ENCODE measurements at places on chromosomes 3 and 15.

DNA sequence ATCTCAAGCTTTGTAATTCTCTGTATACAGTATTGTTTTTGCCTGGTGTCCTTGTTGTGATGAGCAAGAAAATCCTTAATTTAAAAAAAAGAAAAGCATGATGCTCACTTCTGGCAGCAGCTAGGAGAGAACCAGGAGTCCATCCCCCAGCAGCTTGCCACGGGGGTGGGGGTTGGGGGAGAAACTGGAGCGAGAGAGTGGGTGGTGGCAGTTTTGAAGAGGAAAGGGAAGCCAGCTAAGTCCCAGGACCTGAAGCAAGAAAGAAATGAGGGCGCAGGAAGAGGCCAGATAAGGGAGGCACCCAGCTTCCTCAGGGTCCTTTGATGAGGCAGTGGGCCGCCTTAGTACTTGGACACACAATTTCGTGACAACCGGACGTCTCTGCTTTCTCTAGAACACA lies 23.5 kb downstream of the CHAC1 start:
- no peak for DNase-seq

- DNase-seq = no peak
Observed at GRCh38 chr3:105958237-105959000, 89.6 kb upstream of the CBLB start.

DNA sequence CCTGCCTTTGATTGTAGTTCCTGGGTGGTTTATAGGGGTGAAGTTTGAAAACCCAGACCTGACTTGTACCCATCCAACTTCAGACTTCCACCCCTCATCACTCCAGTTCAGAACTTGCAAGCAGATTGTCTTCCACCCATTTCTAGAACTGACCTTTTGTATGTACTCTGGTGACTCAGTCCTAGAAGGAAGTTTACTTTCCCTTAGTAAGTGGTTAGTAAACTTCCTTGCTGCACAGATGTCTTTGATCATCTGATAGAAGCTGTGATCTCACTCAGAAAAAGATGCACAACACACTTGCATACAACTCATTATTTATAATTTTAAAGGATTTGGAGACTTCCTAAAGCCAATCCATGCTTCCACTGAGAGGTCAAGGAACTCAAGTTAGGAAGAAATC lies 368.0 kb downstream of the MFSD1 start:
- DNase-seq = no peak

DNA sequence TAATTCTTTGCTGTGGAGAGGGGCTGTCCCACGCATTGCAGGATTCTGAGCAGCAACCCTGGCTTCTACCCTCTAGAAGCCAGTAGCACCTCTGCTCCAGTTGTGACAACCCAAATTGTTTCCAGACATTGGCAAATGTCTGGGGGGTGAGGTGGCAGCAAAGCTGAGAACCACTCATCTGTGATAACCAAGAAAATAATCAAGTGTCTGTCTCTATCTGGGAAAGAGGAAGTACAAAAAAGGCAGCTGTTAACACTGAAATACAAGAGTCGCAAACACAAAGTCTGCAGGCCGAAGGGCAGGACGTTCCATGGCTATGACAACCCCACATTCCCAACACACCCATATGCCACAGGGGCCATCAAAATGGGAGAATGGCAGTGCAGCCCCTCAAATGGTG lies 42.2 kb upstream of the GNB5 start:
- no peak for DNase-seq

- DNase-seq = no peak
Observed at GRCh38 chr3:112464264-112464663, 35.0 kb downstream of the BTLA start.

GRCh38 chr3:193943851-193944517 lies 192.0 kb upstream of the HES1 start:
- DNase-seq = no peak

DNA sequence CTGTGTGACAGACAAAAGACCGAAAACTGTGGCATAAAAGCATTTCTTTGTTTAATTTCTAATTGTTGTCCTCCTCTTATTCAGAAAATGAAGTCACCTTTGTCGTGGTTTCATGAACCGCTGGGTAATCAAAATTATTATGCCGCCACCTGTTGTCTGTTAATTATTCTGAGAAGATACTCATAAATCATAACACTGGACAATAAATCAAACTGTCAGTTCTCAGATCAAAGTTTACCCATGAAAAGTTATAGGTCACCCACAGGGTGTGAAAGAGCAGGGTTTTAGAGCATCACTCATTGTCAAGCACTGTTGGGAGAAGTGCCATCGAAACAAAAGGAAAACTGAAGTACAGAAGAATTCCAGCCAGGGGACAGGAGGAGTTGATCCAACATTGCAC lies 474.3 kb downstream of the NR2F2 start:
- no peak for DNase-seq

DNA sequence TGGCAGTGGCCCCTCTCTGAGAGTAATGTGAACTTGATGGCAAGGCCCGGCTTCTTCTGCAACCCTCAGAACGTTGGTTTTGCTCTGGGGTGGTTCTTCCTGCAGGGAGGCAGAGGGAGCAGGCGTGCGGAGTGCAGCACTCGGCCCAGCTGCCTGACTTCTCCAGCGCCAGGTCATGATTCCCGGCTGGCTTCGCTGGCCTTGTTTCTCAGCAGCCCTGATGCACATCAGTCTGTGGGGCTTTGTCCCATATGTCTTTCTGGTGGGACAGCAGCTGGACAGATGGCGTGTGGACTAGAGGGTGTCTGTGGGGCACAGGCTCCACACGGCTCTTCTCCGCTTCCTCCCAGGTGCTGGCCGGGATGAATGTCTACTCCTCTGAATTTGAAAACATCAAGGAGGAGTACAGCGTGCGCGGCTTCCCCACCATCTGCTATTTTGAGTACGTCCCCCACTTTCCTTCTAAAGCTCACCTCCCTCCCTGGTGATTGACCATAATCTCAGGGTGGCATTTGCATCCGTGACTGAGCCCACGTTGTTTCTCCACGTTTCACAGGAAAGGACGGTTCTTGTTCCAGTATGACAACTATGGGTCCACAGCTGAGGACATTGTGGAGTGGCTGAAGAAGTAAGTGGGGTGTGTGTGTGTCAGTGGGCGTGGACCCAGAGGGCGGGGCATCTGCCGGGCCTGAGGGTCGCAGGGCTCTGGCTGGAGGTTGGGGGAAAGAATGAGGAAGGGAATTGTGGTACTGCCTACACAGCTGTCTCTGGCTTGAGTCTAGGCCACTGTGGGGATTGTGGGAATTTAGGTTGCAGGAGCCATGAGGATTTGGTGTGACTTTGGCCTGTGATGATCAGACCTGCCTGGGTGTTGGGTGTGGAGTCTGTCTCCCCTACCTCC lies 57.1 kb downstream of the PDIA5 start:
- DNase-seq = no peak

DNA sequence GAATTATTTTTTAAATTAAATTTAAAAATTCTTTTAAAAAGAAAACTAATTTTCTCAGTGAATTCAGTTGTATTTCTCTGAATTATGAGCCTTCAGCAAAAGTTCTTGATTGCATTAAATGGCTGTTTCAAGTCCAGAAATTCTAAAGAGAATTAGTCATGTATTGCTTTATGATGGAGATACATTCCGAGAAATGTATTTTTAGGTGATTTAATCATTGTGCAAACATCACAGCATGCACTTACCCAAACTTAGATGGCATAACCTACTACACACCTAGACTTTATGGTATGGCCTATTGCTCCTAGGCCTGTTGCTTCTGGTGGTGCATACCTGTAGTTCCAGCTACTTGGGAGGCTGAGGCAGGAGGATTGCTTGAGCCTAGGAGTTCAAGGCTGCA lies 44.3 kb upstream of the GCNT3 start:
- DNase-seq = no peak

- DNase-seq = no peak
Observed at GRCh38 chr3:69309814-69310213, 76.1 kb downstream of the FRMD4B start.

DNA sequence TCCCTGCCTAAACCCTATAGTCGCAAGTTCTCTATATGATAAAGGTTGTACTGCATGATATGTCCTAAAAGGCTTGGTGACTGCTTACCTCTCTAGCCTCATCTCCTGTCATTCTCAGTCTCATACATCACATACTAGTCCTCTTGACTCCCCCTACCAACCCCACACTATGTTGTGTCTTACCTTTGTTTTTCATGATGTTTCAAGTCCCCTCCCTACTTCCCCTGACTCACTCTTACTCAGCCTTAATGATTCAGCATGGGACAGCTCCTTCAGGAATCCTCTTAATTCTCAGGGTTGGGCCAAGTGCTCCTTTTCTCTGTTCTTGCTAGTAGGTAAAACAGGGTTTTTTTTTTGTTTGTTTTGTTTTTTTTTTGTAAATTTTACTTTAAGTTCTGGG lies 49.6 kb downstream of the SLMAP start:
- no peak for DNase-seq

GRCh38 chr3:125165189-125165947 lies 47.2 kb downstream of the SLC12A8 start:
- no peak for DNase-seq

GRCh38 chr3:98018301-98018700 lies 16.8 kb downstream of the GABRR3 start:
- DNase-seq = no peak

- DNase-seq = no peak
Observed at GRCh38 chr3:69252631-69253030, 130.2 kb upstream of the LMOD3 start.

DNA sequence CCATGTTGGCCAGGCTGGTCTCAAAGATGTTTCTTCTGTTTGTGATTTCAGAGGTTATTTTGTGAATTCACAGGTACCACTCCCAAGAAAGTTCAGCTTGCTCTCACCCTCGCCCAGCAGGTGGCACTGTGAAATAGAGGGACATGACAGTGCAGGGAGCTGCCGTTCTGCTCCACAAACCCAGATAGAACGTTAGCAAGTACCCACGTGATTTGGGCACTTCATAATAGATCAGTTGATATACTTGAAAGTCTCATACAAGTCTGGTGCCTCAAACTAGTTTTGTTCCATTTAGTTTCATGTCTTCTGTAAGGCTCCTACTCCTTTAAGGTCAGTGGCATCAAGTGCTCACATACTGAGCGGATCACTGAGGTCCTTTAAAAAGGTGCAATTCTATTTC lies 45.5 kb downstream of the FILIP1L start:
- DNase-seq = peak; percentile 72

- no peak for DNase-seq
Observed at GRCh38 chr3:38268087-38268486, 2.5 kb downstream of the SLC22A13 start.

GRCh38 chr15:89783111-89783860 lies 7.2 kb downstream of the MESP2 start:
- DNase-seq = no peak

DNA sequence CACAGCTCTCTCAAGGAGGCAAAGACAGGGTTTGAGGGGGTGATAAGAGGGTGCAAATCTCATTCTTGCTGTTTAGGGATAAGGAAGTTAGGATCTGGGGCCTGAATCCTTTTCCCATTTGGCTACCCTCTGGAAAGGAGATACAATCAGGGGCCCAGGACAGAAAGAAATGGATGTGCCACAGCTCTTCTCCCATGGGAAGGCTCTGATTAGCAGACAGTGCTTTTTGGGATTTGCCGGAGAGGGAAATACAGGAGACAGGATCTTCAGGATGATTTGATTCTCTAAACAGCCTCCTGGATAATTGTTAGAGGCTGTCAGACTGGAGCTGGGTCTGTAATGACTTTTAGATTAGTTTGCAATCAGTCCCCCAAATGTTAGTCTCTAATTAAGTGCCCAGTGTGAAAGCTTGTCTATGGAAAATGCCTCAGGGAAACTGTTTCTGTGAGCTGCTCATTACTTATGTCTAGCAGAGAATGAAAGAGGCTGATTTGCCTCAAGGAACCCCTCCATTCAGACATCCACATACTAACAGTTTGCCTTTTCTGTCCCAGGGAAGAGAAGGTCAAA lies 67.6 kb downstream of the COL6A5 start:
- DNase-seq = no peak

- DNase-seq = no peak
Observed at GRCh38 chr3:90062016-90062415, 954.6 kb downstream of the EPHA3 start.

- no peak for DNase-seq
Observed at GRCh38 chr15:76904461-76905012, 603 bp downstream of the SCAPER start.

GRCh38 chr3:184537885-184538665 lies 23.5 kb upstream of the EPHB3 start:
- DNase-seq = no peak

- DNase-seq = no peak
Observed at GRCh38 chr15:77599357-77599756, 33.4 kb downstream of the LINGO1 start.

DNA sequence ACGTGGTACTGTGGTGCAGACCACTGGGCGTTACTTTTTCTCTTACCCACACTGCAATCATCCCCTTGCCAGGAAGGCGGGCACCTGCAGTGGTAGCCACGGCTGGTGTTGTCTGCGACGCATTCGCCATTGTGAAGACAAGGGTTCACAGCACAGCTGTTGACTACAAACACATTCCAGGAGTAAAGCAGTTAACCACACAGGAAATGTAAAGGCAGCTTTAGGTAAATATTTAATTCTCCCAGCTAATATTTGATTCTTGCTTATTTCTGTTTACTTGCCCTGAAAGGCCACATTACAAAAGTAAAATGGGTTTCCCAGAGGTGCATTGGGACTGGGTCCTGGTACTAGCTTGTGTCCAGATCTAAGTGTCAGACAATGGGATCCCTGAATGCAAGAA lies 45.4 kb downstream of the HEG1 start:
- no peak for DNase-seq

DNA sequence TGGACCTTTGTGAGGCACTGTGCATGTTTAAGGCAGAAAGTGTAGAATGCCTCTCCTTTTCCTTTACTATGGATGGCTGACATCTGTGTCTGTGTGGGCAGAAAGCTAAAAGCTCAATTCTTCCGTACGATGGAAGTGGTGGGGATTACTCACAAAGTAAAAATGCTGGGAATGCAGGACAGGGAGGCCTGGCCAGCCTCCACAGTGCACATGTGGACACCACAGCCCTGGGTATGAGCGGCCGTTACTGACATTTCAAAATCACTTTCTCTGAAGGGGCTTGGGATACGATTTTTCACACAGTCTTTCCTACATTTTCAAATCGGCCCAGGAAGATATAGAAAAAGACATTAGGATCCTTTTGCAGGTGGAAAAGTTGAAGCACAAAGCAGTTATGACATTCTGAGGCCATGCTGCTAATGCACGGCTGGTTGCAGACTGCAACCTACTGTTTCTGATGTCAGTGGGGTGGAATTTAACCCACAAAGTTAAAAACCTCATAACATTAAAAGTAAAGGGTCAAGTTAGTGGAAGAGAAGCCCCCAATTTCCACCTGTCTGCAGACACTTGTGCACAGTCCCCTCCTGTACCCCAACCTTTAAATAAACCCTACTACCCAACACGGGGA lies 27.9 kb downstream of the EHD4 start:
- DNase-seq = no peak

- DNase-seq = peak; percentile 37
Observed at GRCh38 chr15:92810418-92811138, 89.5 kb upstream of the CHD2 start.

Measured in T-helper 2 cell treated with Interferon-gamma antibody and Interleukin-4, amounts not matched to agents 5 μg/mL and 100 μg/mL, for 36 hours (primary cell).